GM06990 (cell line): ENCODE measurements at places on chromosomes 11 and 22.

- DNase-seq, result no peak
These were observed 13.0 kb upstream of the BCL9L start for GRCh38 chr11:118938491-118939403.

- no peak for DNase-seq
These were observed 350.2 kb downstream of the BUD13 start for GRCh38 chr11:116422556-116422955.

DNA sequence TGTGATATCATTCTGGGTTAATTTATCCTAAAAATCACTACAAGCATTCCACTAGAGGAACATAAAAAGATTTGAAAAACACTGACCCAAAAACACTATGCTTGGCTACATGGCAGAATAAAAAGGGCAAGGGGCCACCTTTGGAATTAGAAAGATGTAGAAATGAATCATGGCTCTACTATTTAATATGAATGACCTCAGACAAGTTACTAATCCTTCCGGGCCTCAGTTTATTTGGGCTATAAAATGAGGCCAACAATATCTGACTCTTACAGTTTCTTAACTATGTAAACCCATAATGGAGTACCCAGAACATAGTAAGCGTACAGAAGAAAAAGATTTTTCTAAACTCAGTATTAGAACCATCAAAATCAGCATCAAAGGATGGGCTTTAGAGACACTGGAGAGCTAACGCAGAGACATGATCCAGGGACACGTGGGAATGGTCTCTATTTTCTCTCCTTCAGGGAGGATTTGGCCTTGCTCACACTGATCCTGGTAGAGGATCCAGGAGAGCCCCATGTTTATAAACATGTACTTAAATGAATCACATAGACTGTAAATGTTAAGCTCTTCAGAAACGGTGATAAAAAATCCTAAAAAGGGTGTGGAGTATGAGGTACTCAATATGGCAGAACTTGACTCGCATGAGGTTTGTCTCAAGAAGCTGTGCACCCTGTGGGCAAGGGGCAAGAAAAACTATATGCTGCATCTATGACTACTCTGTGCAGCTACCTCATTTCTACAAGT, 288.4 kb upstream of the PITPNB start:
- DNase-seq, result no peak

- DNase-seq, result no peak
These were observed 6.5 kb downstream of the MMP1 start for GRCh38 chr11:102791271-102792036.

DNA sequence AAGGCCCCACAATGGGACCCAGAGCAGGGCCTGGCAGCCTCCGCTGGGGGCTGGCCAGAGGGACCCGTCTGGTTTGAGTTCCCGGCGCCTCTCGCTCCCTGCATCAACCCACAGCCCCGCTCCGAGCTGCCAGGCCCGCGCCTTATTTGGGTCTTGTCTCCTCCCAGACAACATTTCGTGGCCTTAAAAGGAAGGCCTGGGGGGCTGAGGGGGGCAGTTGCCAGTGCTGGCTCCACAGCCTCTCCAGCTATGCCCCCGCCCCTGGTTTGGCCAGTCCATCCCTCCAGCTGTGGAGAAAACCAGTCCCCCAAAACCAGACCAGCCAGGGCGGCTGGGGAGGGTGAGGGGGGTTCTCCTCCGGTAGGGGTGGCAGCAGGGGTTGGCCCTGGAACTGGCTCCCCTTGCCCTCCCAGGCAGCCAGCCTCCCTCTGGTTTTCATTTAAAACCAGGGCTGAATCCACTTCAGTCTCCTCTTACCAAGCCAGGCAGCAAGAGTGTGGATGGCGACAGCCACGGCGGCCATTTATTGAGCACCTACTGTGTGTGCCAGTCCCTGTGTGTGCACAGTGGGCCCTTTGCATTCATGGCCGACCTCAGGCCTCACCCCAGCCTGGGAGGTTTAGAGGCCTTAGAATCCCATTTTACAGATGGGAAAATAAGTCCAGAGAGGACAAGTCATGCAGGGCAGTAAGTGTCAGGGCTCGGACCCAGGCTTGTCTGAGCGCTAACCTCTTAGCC, 18.6 kb downstream of the EMID1 start:
- DNase-seq, result no peak

- no peak for DNase-seq
These were observed 25.8 kb downstream of the KRTAP5-5 start for GRCh38 chr11:1655168-1656060.
